Stimulated activated CD4-positive, alpha-beta T cell treated with anti-CD3 and anti-CD28 coated beads, TNF-alpha, amount 100 ng/mL, for 48 hours (primary cell): ENCODE measurements at places on chromosomes 7 and 10.

DNA sequence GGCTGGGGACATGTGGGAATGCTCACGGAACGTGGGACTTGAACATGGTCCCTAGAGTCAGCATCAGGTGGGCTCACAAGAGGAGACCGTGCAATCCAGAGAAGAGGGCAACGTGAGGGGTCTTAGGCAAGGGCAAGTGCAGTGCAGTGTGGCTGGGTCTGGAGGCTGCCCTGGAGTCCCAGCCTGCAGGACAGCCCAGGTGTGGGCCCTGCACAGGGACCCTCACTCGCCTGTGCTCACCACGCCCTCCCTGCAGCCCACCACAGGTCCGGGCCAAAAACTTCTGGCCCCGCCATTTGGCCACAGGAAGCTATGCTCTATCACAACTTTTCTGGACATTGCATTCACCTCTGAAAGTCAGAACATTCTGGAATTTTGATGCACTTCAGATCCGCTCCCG is 133.5 kb downstream of the PAXIP1 start:
- no peak for DNase-seq

DNA sequence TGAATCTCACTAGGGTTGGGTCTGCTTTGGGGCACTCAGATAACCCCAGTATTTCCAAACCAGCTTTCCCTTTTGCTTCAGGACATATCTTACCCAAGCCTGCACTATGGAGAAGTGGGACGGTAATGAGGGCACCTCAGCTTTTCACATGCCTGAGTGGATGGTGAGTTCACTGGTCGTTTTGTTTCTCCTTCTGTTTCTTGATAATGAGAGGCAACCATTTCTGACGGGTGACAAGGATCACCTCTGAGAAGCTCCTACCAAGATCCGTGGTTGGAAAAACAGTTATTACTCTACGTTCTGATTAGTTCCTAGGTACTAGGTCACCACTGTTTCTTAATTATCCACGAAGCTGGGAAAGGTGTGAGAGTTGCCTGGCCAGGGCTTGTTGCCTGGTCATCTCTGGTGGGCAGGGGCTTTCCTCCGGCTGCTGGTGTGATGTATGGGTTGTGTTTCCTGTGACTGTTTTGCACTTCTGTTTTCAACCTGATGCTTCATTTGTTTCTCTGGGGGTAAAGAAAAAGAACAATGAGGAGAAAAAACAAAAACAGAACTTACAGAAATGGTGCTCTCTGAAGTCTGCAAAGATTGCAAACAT is 65.7 kb upstream of the STRIP2 start:
- DNase-seq, result peak; percentile 4

DNA sequence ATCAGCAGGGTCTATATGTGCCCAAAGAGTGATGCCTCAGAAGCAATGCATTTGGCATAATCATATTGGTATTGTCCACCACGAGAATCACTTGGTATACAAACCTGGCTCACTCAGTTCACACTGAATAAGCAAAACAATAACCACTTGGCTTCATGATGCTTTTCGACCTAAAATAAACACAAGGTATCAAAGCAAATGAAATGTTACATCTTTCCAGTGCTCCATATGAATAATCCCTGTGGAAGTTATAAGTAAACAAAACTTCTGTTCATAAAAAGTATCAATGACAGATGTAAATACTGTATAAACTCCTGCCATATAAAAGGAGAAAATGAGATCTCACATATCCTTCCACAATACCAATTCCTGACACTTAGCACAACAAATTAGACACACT is 29.8 kb upstream of the EBLN1 start:
- DNase-seq, result no peak

DNA sequence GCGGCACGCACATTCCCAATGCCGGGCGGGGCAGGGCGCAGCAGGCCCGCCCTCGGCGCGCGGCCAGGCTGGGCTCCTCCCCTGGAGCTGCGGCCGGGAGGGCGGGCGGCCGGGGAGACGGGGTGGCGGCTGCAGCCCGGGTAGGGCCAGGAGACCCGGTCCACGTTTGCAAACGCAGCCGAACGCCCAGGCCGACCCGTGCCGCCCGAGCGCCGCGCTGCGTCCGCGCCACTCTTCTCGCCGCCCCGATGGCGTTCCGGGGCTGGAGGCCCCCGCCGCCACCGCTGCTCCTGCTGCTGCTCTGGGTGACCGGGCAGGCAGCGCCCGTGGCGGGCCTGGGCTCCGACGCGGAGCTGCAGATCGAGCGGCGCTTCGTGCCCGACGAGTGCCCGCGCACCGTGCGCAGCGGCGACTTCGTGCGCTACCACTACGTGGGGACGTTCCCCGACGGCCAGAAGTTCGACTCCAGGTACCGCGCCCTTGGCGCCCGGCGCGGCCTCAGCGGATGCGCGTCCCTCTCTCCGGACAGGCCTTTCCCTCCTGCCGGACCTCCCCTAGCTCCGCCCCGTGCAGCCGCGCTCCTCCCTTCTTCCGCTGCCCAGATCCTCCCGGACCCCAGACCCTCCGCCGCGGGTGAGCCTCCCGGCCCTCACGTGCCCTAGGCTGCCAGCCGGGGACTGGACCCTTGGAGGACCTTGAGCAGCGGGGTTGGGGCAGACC is at the start of gene FKBP9:
Gene FKBP9, plus strand, starts transcription at position 115 of the 720 bp plus-strand sequence. Its CDS starts 134 bp downstream, at position 249.
- peak; percentile 8 for DNase-seq

GRCh38 chr10:47244560-47245500 is 55.2 kb upstream of the GDF10 start:
- no peak for DNase-seq

DNA sequence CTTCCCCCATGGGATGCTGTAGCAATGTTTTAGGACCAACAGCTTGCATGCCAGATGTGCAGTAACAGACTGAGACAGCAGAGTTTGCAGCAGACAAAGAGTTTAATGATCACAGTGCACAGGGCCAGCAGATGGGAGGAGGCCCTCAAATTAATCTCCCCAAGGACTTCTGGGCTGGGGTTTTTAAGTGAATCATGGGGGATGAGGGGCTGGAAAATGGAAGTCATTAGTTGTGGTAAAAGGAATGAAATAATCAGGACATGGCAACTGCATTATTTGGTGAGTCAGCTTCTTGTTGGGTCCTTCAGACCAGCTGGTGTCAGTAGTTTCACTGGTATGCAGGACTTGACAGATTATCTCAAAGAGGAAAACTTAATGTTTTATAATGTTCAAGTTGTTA is 12.6 kb upstream of the NRBF2 start:
- DNase-seq, result no peak
